Stimulated activated CD8-positive, alpha-beta memory T cell treated with anti-CD3 and anti-CD28 coated beads, Interleukin-7, amount 100 ng/mL, for 4 hours (primary cell): ENCODE measurements at places on chromosomes 1 and 21.

GRCh38 chr21:33308586-33309490 is 15.9 kb upstream of the IFNAR1 start:
- DNase-seq = no peak

GRCh38 chr1:77900687-77901293 is 12.4 kb downstream of the NEXN start:
- DNase-seq = no peak

- DNase-seq = no peak
Observed at GRCh38 chr1:210291786-210292230, 36.9 kb upstream of the HHAT start.

- no peak for DNase-seq
Observed at GRCh38 chr1:2279210-2279639, 51.1 kb downstream of the SKI start.

DNA sequence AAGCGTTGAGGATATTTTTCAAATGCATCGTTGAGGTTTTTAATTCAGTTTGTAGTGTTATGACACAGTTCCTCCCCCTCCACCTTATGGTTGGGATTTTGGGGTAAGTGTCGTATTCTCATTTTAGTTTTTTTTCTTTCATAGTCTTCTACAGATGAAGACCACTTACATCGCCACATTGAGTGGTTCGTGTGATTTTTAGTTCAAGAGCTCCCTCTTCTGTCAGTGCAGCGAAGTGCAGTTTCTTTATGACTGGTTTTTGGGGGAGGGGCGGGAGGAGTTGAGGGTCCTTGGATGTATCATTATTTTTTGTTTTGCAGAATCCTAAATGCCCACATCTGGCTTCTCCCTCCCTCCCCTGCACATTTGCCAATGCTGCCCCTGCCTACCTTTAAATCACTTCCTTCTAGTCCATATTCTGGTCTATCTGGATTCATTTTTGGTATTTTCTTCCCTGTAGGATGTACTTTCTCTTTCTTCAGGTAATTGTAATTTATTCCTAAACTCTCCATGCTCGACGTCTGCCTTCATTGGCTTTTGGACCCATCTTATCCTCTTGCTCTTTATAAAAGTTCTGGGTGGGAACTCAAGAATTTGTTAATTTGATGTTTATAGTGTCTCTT is 433.1 kb downstream of the CAMTA1 start:
- DNase-seq = no peak

- no peak for DNase-seq
Observed at GRCh38 chr1:115077286-115077983, 11.9 kb downstream of the TSPAN2 start.

- DNase-seq = no peak
Observed at GRCh38 chr1:20610970-20611369, 22.1 kb downstream of the CDA start.

DNA sequence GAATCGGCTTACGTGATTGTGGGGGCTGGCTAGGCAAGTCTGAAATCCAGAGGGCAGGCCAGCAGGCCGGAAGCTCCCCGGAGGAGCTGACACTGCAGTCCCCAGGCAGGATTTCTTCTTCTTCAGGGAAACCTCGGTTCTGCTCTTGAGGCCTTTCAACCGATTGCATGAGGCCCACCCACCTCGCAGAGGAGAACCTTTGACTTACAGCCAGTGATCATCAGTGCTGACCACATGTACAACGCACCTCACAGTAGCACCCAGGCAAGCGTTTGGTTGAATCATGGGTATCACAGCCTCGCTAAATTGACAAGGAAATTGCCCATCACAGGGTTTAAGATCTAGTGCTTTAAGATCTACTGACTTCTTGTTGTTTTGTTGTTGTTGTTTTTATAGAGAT is 23.6 kb upstream of the GPR157 start:
- DNase-seq = no peak

DNA sequence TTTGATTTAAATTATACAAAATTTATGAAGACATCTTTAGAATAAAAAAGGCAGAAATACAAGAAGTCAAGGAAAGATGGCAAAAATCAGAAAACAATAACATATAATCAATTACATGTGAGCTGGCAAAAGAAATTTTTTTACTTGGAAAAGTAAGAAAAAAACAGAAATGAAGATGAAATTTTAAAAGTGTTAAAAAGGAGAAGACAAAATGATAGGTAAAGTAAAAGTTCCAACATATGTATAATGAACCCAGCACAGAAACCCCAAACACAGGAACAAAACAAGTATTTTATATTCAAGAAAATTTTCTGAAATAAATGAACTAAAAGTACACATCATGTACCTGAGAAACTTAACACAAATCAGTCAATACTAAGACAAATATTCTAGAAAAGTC is 63.4 kb downstream of the USP1 start:
- DNase-seq = no peak

- DNase-seq = no peak
Observed at GRCh38 chr1:112722601-112723510, 7.7 kb upstream of the PPM1J start.

GRCh38 chr1:77412820-77413530 is 131.2 kb downstream of the AK5 start:
- no peak for DNase-seq

- DNase-seq = no peak
Observed at GRCh38 chr21:46199436-46200373, 15.4 kb upstream of the SPATC1L start.

DNA sequence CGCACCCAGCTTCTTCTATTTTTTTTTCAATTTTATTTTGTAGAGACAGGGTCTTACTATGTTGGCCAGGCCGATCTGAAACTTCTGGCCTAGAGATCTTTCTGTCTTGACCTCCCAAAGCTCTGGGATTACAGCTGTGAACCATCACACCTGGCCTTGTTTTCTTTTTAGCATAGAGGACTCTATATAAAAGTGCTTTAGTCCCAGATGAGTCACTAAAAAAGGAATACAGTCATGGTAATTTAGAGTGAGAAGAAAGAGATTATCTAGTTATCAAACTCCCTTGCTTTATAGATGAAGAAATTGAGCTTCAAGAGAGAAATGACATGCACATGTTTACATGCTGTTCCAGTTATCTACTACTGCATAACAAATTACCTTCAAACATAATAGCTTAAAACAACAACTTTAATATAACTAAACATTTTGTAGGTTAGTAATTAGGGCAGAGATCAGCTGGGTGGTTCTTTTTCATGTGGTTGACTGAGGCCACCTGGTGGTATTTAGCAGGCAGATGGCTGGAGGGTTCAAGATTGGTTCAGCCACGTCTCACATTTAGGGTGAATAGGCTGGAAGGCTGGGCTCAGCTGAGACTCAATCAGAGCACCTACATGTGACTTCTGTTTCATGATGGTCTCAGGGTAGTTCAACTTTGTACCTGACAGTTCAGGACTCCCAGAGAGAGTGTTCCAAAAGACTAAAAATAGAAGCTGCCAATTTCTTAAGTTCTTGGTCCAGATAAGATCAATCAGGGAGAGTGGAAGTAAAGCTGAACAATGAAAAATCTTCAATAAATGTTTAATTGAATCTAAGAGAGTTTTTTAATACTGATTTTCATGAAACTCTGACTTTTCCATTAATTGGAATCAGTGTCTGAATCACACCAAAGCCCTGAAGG is 16.9 kb upstream of the MTF2 start:
- DNase-seq = peak; percentile 17

- no peak for DNase-seq
Observed at GRCh38 chr21:37783016-37783415, 133.2 kb downstream of the KCNJ6 start.

DNA sequence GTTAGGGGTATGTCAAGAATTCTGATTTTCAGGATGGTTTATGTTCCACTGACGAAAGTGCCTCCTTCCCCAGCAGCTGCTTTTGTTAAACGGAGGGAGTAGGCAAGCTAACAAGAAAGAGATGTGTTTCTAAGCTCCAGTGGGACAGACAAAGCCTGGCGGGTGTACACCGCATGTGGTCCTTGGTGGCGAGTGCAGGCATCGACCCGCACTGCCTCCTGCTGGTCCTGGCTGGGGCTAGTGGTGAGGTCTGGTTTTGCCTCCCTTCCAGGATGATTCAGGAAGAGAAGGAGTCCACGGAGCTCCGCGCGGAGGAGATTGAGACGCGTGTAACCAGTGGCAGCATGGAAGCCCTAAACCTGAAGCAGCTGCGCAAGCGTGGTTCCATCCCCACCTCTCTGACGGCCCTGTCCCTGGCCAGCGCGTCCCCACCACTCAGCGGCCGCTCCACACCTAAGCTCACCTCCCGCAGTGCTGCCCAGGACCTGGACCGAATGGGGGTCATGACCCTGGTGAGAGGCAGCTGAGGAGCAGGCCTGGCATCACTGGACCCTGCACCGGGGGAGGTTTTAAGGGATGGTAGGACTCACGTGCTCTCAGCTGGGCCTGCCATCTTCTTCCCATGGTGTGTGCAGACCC is 29.0 kb downstream of the PPFIA4 start:
- no peak for DNase-seq

GRCh38 chr1:50667710-50668356 is 244.6 kb upstream of the DMRTA2 start:
- DNase-seq = no peak

DNA sequence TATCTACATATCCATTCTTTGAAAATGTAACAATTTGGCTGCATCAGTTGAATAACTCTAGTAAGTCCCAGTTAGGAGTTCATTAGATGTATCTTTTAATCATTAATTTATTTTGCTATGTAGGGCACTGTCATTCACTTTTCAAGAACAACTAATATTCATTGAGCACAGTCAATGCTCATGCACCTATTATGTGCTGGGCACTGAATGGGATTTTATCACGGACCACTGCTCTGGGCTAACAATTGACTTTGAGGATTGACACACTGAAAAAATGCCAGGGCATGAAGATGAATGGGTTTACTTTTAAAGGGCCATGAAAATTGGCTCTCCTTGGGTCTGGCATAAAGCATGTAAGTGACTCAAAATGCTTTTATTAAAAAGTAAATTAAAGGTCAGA is 375.2 kb downstream of the PLPP3 start:
- no peak for DNase-seq

DNA sequence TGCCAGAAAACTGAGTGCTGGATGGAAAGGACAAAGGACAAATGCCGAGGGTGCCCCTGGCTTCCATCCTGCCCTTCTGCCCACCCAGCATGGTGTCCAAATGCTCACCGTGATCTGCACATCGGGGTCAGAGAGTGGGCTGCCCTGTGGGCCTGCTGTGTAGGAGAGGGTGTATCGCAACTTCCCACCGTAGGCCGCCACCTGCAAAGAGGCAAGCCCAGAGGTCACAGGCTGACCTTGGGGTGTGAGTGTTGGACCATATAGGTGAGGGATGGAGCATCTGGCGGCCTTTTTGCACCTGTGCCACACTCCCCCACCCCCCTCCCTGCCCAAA is 53.5 kb downstream of the LDLRAD2 start:
- DNase-seq = no peak

- DNase-seq = no peak
Observed at GRCh38 chr21:45073301-45074047, 906 bp upstream of the ADARB1 start.

DNA sequence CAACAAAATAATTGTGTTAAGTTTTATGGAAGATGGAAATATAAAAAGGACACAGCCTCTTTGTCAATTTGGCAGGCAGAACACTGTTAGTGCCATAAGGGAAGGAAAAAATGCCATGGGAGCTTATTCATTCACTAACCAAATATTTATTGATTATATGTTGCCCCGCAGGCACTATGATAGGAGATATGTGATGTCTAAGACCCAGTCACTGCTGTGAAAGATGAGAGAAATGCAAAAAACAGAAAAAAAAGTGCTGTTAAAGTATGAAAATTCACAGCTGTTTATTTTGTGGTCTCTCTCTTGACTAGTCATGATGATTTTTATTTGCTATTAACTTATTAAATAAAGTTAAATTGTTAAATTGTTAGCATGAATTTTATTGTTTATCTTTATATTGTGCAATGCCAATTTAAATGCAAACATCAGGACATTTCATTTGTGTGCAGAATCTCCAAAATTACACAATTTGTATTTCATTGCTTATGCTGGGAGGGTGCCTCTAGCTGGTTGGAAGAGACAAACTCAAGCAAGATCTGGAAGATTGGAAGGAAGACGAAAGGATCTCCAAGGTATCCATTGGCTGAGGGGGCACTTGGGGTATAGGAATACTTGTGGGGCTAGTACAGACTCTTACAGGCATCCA is 17.8 kb upstream of the PTGFR start:
- DNase-seq = no peak

DNA sequence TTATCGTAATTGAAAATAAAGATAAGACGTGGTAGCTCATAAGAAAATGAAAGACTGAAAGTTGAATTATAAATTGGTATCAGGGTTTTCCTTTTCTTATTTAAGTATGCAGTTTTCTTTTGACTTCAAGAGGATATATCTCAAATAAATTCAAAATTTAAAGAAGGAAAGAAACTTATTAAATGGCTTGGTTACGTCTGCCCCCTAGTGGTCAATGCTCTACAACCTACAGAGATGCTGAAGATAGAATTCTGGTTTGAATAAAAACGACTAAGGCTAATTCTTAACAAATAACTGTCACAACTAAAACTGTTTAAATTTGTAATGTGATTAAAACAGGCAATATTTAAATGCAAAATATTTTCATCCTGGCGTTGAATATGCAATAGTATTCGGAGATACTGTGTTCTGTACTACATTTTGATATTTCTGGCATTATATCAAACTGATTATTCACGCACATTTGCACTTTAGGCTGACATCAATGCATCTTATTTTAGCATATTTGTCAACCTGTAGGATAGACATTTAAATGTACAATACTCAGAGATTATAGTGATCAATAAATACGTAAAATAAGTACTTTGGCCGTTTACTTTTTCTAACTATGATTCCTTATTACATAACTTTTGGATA is 26.8 kb downstream of the IFI44 start:
- DNase-seq = no peak

GRCh38 chr1:202643397-202644218 is 66.6 kb downstream of the SYT2 start:
- no peak for DNase-seq

DNA sequence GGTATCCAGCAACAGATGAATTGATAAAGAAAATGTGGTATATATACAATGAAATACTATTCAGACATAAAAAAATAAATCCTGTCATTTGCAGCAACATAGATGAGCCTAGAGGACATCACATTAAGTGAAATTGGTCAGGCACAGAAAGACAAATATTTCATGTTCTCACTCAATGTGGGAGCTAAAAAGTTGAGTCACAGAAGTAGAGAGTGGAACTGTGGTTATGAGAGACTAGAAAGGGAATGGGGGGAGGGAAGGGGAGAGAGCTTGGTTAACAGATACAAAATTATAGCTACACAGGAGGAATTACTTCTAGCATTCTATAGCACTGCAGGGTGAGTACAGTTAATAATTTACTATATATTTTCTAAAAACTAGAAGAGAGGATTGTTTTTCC is 37.1 kb upstream of the SERPINC1 start:
- DNase-seq = no peak

DNA sequence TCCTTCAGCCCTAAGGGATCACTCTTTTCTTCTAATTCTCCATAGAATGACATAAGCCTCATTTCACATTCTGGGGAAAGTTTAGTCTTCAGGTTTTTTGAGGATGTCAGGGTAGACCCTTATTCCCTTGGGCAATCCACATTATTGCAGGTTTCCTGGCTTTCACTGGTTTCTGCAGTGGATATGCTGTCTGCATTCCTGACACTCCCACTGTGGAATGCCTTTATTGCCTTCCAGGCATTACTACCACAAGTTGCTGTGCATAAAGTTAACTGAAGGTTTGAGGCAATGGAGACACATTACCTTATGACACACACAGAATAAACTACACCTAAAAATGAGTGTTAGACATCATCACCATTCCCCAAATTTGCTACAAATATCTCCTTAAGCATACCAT is 12.7 kb downstream of the FASLG start:
- no peak for DNase-seq
